ENCODE measurements at places on chromosomes 16 and 17. TPM values are rescaled to one million over a fixed set of nuclear protein-coding genes. Genes with fewer than 3 reads are reported as not detected.

GGNBP2 gene
- 45.5 TPM for total RNA-seq

FGF11 gene
- total RNA-seq = 0.44 TPM

NGFR gene
- not detected for total RNA-seq

KRT39 gene
- not detected for total RNA-seq

MT1X gene
- 2.2 TPM for total RNA-seq

CTRB2 gene
- not detected for total RNA-seq

SLC2A4 gene
- total RNA-seq = not detected

C17orf58 gene
- total RNA-seq = 16.8 TPM

HOXB9 gene
- 14.5 TPM for total RNA-seq

CCL3 gene
- total RNA-seq = not detected

SULT1A4 gene
- 5.5 TPM for total RNA-seq

CIITA gene
- 0.93 TPM for total RNA-seq

SNTB2 gene
- 51.4 TPM for total RNA-seq

CRYBA1 gene
- total RNA-seq = not detected

VAT1L gene
- total RNA-seq = 6.4 TPM

PTX4 gene
- total RNA-seq = 0.18 TPM

SDR42E1 gene
- total RNA-seq = 3.5 TPM

SNN gene
- total RNA-seq = 48.4 TPM

CD300LB gene
- total RNA-seq = not detected

CSH1 gene
- not detected for total RNA-seq

CFAP97D1 gene
- total RNA-seq = not detected

CDH13 gene
- 111 TPM for total RNA-seq

IL34 gene
- total RNA-seq = 3.1 TPM

PFAS gene
- total RNA-seq = 34.3 TPM

MT1F gene
- not detected for total RNA-seq

CA7 gene
- not detected for total RNA-seq

Data from glomerular endothelial cell (primary cell).